Activated CD4-positive, alpha-beta memory T cell treated with anti-CD3 and anti-CD28 coated beads, Interleukin-2, amount 10 ng/mL, durations not matched to agents 7 days and 5 days (primary cell): ENCODE measurements at places on chromosomes 2 and 18.

DNA sequence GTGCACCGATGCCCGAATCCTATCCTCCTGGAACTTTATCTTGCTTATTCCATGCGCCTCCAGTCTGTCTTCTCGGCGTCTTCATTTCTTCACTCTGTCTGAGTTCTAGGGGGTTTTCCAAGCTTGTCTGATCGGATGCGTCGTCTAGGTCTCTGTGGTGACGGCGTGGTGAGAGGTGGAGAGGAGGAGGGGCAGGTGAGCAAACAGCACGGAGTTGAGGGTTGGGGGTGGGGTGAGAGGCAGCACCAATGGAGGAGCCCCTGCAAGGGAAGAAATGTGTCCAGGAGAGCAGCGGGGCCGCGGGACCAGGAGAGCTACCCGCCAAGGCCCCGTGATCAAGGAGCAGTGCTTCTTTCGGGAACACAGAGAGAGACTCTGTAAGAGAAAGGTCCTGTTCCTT, 131.3 kb upstream of the TWIST2 start:
- no peak for DNase-seq

GRCh38 chr2:187158452-187158851, 289.6 kb downstream of the CALCRL start:
- no peak for DNase-seq

DNA sequence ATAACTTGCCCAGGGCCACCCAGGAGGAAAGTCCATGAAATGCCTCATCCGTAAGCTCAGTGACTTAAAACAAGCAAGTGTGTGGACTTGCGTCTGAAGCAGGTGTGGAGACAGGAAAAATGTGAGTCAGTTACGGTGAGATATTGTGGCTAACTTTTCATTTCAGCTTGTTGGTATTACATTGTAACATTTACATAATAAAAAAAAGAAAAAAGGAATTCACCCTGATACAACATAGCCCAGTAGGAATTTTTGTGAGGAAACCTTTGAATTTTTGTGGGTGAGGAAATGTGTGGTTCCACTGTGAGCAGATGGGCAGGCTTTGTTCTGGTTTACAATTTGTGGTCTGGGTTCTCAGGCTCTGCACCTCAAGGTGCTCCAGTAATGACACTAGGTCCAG, 33.7 kb upstream of the LYPD6B start:
- no peak for DNase-seq

- no peak for DNase-seq
These were observed 61.0 kb downstream of the TSPYL6 start for GRCh38 chr2:54194761-54195750.

- no peak for DNase-seq
These were observed 812 bp downstream of the SOWAHC start for GRCh38 chr2:109614715-109615636.

- DNase-seq: no peak
These were observed 43.4 kb downstream of the CCDC102B start for GRCh38 chr18:68841301-68841700.

- no peak for DNase-seq
These were observed 11.8 kb upstream of the DUSP2 start for GRCh38 chr2:96156926-96157648.

DNA sequence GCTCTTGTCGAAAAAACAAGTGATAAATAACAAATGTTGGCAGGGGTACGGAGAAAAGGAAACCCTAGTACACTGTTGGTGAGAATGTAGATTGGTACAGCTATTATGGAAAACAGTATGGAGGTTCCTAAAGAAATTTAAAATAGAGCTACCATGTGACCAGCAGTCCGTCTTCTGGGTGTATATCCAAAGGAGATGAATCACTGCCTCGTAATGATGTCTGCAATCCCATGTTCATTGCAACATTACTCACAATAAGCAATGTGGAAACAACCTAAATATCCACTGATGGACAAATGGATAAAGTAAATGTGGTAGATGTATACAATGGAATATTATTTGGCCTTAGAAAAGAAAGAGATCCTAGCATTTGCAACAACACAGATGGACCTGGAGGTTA, 50.6 kb downstream of the SLC16A14 start:
- DNase-seq: no peak

- DNase-seq: no peak
These were observed 29.3 kb downstream of the GPR55 start for GRCh38 chr2:230895536-230896345.

DNA sequence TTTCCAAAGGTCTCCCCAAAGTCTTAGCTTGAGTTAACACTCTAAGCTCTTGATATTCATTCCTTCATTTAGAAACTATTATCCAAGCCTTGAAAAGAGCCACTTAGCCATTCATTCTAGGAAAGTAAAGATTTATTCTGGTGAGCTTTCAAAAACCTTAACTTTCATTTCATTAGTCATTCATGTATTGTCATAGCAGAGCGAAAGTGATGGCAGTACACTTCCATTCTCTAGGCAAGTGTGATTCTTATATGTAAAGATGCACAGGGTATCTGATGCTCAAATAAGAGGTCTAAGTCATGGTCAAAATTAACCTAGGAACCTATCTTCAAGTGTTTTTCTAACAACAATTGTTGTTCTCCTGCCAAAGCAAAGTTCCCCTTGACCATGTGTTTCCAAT, 553.0 kb upstream of the FANCL start:
- DNase-seq: no peak

DNA sequence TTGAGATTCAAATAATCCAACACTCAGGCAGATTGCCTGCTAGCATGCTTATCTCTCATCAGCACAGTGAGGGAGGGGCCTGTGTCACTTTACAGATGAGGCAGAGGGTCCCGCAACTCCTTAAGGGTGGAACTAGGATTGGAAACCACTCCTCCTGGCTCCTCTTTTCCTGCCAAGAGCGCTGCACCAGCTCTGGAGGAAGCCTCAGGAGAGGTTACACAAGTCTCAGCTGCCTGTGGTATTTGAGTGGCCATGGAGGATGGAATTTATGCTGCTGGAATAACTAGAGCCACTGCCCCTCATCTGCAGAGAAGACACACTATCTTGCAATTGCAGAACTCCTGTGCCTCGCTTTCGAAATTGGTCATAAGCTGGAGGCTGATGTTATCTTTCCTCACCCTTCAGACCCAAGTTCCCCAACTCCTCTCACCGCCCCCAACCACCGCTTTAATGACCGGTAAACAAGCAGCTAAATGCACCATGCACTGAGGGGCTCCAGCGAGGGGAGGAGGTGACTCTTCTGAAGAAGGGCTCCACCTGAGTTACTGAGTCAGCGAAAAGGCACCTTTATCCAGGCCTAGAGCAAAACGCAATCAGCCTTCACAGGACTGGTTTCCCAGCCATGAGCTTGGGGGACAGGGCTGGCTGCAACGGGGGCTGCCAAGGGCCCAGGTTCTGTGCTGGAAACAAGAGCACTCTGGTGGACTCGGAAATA, 245.8 kb downstream of the SOX11 start:
- no peak for DNase-seq

DNA sequence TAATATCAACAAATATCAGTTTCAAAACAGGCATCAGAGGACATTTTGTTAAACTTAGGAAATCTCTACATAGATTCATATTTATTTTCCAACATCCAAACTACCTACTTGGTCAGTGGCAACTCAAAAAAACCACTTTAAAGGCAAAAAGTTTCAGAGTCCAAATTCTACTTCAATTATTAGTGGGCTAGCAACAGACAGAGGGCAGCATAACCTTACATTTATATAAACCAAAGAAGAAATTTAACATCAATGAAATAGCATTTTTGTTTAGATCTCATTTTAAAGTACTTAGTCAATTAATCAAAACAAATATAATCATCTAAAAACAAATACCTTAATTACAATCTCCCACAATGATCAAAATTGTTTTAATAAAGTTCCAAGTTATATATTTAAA, 33.3 kb downstream of the RTTN start:
- no peak for DNase-seq

DNA sequence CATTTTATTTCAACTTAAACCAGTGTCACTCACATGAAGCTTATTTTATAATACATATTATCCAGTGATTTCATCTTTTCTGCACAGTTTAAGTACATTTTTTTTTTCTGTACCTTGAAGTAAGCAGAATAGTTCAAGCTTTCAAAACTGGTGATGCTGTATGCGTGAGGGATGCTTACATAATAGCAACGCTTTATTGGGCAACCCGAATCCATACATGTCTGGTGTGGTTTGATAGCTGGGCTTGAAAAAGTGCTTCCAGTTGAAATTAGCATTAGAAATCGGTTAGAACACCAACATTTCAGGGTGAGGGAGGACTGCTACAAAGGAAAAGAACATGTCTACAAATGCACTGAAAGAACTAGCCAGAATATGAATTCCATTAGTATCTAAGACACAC, 117.4 kb downstream of the MBP start:
- no peak for DNase-seq

DNA sequence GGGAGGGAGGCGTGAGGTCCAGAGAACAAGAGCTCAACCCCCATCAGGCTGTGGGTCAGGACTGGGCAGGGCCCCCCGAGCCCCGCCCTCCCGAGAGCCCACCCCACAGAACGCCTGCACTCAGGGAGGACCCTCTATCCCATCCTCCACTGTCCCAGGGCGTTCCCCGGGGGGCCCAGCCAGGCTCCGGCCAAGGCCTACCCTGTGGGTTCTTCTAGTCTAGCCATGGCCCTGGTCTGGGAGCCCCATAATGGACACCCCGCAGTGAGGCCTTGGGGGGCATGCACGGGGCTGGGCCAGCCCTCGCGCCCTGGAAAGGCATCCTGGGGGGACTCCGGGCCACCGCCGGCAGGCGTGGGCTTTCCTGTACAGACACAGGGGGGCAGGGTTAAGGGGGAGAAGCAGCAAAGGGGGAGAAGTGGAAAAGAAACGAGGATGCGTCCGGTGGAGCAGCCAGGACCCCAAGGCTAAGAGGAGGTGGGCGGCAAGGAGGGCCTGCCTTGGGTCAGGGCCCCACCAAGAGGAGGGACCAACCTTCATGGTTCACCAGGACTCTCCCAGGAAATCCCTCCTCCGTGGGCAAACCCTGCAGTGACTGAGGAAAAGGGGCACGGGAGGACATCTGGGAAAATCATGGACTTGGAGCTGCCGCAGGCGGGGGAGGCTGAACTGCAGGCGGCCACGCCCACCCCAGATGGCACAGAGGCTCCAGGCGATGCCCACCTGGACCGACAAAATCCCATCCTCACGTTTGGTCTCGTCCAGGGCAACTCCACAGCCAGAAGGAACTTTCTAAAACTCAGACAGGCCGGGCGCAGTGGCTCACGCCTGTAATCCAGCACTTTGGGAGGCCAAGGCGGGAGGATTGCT, 2.7 kb upstream of the CROCC2 start:
- no peak for DNase-seq

DNA sequence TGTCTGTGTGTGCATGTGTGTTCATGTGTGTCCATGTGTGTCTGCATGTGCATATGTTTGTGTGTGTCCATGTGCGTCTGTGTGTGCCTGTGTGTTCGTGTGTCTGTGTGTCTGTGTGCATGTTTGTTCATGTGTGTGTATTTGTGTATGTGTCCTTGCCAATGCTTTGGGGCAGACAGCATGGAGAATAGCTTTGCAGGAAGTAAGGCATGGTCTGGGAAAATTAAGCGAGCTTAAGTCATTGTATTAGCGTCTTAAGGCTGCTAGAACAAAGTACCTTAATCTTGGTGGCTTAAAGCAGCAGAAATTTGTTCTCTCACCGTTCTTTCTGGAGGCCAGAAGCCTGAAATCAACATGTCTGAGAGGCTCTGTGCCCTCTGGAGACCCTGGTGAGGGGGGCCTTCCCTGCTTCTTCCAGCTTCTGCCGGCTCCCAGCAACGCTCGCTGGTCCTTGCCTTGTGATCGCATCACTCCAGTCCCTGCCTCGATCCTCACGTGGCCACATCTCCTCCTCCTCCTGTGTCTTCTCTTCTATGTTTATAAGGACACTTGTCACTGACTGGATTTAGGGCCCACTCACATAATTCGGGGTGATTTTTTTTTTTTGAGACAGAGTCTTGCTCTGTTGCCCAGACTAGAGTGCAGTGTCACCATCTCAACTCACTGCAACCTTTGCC, 3.8 kb downstream of the NEU2 start:
- no peak for DNase-seq

DNA sequence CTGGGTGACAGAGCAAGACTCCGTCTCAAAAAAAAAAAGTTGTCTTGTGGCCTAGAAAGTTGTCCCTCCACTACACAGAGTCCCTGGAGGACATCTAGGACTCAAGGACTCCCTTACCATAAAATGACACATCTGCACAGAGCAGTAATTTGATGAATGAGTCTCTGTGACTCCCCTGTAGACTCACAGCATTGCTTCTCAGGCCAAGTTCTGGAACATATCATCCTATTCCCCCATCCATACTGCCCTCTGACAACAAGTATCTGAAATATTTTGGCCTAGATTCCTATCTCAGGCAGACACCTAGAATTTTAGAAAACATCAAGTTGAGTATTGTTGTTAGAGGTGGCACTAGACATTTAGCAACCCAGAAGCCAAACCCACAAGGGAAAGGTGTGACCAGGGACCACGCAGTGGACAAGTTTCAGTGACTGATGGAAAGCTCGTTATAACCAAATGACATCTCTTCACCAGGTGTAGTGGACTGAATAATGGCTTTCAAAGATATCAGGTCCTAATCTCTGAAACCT, 97.9 kb upstream of the ATP8B1 start:
- no peak for DNase-seq

DNA sequence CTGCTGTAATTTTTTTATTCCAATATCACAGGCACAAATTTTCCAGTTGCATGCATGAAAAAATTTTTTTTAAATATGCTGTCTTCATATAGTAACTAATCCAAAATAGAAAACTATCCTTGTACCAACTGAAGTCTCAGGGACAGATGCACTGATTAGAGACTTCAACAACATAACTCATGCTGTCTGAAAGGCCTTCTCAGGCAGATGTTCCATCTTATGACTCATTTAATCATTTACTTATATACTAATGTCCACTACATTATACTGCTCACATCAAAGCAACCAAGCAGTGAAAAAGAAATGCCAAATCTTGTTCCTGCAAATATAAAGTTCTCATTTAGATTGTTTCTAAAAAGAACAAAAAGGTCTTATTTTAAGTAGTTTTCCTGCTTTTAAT, 53.1 kb downstream of the OLA1 start:
- no peak for DNase-seq

DNA sequence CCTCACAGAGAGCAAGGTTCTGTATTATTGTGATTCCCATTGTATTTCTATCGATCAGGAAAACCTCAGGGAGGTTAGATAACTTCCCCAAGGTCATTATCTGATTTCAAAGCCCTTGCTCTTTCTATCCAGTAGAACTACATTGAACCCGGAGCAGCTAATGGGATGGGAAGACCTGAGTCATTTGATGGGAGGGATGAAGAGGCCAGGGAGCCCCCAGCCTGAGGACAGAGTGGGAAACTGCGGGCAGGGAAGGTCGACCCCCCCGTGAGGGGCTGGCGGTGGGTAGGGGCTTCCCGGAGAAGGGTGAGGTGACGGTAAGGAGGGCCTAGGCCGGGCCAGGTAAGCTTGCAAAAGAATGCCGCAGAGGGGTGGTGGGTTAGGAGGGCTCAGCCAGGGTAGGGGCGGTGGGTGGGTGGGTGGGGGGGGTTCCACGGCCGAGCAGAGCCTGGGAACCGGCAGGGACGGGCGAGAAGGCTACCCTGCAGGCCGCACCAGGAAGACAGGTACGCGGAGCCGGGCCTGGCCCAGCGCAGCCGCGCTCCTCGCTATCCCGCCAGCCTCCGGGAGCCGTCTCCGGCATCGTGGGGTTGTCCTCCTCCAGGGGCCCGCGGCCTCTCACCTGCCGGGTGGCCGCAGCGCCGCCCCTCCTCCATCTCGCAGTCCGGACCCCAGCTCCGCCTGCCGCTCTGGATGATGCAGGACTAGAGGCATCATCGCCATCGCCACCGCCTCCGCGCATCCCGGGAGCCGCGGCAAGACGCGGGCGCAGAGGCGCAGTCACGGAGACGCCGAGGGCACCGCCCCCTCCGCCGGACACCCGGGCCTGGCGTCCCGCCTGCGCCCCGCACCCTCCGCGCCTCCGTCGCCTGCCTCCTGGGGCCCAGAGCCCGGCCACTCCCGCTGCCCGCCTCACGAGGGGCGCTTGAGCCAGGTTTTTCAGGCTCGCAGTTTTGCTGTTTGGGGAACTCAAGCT, at the start of gene GPR75:
TSS of gene GPR75 (minus strand) at position 762 of the 976 bp plus-strand sequence. CDS start 5,211 bp downstream, outside the sequence.
- no peak for DNase-seq
